ENCODE measurements at places on chromosomes 12 and 14. TPM values are rescaled to one million over a fixed set of nuclear protein-coding genes. Genes with fewer than 3 reads are reported as not detected.

GRCh38 chr12:50051101-50051806 is 6.1 kb upstream of the ASIC1 start:
- H3K4me3 ChIP-seq: no peak overlapping the region
- no peaks in the 10 kb centered on the region for H3K4me1 ChIP-seq
- DNase-seq: no peak
- peaks cover 55% of the 10 kb centered on the region for H3K27me3 ChIP-seq

GRCh38 chr12:54196396-54196795 is 7.6 kb upstream of the SMUG1 start:
- no peaks in the 10 kb centered on the region for H3K36me3 ChIP-seq
- DNase-seq: no peak
- no peaks in the 10 kb centered on the region for H3K4me1 ChIP-seq
- H3K27ac ChIP-seq: no peak overlapping the region

- DNase-seq: no peak
- H3K27ac ChIP-seq: no peak overlapping the region
- H3K4me3 ChIP-seq: no peak overlapping the region
- H3K4me1 ChIP-seq: no peaks in the 10 kb centered on the region
Measured at GRCh38 chr14:77286576-77286975, 15.6 kb upstream of the NGB start.

DNA sequence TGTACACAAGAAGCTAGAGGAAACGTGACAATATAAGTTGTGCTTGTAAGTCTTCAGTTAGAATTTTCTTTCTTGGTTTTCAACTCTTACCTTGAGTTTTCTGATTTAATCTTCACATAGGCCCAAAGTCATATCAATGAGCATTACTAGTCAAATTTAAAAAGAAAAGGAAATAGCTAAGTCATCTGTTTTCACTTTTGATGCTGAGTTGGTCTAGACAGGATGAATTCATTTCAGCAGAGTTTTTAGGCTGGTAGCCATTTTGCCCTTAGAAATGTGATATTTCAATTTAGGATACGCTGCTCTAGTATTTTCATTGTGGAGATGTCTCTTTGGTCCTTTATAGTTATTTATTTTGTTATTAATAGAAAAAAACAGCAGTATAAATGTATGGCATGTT is 44.6 kb upstream of the KRAS start:
- H3K27me3 ChIP-seq: peaks cover 2% of the 10 kb centered on the region
- no peak overlapping the region for H3K27ac ChIP-seq
- no peaks in the 10 kb centered on the region for H3K36me3 ChIP-seq
- no peak for DNase-seq

GRCh38 chr12:27504507-27504906 is 19.5 kb upstream of the PPFIBP1 start:
- no peak overlapping the region for H3K27ac ChIP-seq
- H3K4me1 ChIP-seq: no peaks in the 10 kb centered on the region
- DNase-seq: no peak
- no peaks in the 10 kb centered on the region for H3K36me3 ChIP-seq

C12orf56 gene
- 0.19 TPM for polyA plus RNA-seq

AREL1 gene
- 87.1 TPM for polyA plus RNA-seq

Measured in endothelial cell of umbilical vein (primary cell).